GM19239 (cell line): ENCODE measurements at places on chromosomes 12 and 14.

DNA sequence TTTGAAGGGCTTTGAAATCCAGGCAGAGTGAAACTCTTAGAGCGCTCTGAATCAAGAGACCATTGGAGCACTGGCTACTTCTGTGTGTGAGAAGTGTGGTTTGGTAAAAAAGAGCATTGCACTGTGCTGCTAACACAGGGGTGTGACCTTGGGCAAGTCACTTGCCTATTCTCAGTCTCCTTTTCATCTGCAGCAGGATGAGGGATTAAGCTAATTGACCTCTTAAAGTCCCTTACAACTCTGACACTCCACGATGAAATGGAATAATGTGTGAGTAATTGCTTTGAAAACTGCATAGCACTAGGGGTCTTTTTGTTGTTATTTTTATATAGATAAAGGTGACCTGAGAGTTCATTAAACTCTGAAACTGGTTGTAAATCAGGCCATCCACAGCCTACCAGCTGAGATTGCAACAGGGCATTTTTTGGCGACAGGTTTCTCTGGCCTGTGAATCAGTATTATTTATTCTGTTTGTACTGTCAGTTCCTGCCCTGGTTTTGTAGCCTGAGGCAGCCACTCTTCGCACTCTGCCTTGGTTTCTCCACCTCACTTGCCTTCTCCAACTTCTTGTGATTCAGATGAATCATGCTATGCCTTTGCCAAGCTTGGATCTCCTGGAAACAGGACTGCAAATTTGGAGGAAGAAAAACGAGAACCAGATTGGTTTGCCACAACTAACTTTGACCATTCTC, 159.9 kb upstream of the PARP11 start:
- DNase-seq, result no peak

DNA sequence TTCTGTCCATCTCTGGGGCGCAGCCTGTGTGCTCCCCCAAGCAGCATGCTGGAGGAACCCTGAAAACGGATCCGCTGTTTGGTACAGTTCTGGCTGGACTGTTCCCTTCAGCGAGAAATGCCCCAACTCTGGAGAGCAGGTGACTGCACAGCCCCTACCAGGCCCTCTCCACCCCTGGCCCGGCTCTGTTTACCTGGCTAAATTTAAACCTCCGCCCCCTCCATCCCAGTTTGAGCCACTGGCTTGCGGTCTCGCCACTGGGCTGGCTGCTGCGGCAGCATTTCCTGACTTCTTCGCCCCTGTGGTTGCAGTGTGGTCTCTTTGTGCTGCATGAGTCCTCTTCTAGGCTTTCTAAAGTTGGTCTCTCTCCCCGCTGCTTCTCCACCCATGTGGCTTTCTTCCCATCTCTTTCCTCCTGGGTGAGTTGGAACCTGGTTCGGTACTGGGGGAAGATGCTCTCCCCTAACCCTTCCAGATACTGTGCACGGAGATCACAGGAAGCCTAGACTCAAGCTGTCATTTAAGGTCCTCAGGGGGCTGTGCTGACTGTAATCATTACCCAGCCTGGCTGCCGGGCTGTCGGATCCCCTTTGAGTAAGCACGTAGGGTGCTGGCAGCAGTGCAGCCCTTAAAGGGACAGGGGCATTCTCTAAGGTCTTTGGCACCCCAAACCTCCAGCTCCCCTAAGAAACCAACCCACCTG, 60.6 kb downstream of the FBXL14 start:
- peak; percentile 61 for DNase-seq

DNA sequence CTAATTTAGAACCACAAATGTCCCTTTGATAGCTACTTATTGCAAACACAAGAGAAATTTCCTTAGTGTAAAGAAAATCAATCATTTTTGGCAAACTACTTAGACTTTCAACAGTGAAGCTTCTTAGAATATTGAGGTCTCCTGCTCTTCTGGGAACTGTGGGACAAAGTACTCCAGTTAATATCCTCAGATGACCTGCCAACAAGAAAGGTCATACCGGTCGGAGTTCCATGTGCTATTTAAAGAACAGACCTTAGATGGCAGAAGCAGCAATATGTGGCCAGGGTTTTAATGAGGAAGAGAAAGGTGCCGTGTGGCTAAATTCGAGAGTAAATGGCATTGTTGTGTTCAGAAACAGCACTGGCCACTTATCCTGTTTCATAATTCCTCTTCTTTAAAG, 114.7 kb upstream of the AMIGO2 start:
- DNase-seq, result no peak

DNA sequence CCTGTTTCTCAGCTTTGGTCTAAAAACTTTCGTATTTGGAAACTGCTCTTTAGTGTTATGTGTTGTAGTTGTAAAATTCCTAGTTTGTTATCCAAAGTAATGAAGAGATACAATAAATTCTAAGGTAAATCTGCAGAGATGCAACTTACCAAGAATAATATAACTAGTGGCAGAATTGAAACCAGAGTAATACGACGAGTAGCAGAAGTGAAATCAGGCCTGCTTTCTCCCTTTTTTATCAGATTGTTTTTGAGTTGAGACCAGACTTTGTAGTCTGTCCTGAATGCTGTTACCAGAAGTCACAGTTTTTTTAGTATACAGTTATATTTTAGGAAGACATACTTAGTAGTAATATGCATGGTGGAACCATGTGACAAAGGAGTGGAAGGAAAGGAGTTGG, 12.5 kb downstream of the PAPOLA start:
- DNase-seq, result no peak

- DNase-seq, result no peak
Observed at GRCh38 chr12:131752451-131752850, 41.6 kb downstream of the SFSWAP start.

- DNase-seq, result no peak
Observed at GRCh38 chr14:76812093-76812421, 625 bp downstream of the ANGEL1 start.

DNA sequence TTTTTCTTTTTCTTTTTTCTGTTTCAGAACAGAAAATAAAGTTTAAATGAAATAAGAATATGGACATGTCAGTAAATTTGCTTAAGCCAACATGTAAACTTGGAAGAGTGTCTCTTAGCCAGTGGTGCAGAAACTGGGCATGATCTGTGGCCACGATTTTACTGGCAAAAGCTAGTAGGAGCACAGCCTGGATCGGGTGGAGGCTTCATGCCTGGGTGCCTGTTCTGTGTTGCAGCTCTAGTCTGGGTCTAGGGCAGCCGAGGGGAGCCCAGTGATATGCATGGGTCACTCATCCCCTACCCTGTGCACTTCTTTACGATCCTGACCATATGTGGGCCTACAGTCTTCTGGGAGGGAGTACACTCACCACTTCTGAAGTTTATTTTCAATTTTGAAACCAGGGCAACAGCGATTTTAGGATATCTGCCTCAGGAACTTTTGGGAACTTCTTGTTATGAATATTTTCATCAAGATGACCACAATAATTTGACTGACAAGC, 45.6 kb upstream of the SMCO2 start:
- no peak for DNase-seq

- DNase-seq, result no peak
Observed at GRCh38 chr14:51269634-51270033, 29.6 kb downstream of the TMX1 start.

- no peak for DNase-seq
Observed at GRCh38 chr12:9198012-9198411, 10.2 kb downstream of the PZP start.
